HuH-7 (cell line): ENCODE measurements at places on chromosomes 5 and 9.

- DNase-seq = no peak
These were observed 9.3 kb upstream of the ECM2 start for GRCh38 chr9:92545002-92545510.

- DNase-seq = no peak
These were observed 49.0 kb downstream of the DAPK1 start for GRCh38 chr9:87546704-87547103.

DNA sequence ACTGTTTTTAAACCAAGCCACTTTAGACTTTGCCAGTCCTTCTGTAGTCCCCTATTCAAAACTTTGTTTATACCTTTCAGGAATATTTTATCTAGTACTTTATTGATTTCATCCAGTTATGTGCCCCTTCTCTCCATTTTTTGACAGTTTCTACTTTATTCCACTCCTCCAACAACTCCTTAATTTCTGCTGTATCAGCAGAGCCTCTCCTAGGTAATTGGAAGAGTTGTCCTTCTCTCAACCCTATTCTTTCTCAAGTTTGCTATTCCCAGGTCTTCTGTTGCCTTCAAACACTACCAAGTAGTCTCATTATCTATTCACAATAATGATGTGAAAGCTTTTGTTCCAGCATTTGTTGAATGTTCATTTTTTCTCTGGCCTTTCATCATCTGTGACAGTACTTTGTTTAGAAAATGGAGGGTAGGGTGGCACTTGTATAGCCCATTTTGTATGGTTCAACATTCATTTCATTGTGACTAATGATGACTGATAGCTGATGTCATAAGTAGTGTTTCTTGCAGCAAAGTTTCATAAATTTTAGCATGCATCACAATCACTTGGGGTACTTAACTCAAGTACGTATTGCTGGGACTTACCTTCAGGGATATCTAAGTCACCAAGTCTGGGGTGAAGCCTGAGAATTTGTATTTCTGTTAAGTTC lies 204.4 kb upstream of the DMRT1 start:
- no peak for DNase-seq

DNA sequence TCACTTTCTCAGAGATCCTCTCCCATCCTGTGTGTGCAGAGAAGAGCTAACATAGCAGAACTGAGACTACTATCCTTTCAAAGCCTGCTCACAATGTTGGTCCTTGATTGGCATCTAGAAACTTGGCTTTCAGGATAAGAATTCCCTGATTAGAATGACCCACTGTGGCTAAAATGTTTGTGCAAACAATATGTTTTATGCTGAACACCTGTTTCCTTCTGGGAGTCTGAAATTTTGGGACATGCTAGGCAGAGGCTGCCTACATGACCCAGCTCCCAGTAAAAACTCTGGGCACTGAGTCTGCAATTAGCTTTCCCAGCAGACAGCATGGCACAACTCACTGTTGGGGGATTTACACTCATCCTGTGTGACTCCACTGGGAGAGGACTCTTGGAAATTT lies 78.9 kb downstream of the CFAP95 start:
- DNase-seq = no peak

DNA sequence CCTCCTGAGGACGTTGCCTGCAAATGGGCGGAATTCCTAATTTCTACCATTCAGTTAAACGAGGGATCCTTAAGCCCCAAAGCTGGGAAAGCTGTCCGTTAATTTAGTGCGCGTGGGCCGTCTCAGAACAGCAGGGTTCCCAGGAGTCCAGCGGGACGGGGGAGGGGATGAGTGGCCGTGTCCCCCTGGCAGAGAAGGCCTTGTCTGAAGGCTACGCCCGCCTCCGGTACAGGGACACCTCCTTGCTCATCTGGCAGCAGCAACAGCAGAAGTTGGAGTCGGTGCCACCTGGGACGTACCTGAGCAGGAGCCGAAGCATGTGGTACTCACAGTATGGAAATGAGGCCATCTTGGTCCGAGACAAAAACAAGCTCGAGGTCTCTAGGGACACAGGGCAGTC lies 1.3 kb downstream of the BRD3OS start:
- no peak for DNase-seq

DNA sequence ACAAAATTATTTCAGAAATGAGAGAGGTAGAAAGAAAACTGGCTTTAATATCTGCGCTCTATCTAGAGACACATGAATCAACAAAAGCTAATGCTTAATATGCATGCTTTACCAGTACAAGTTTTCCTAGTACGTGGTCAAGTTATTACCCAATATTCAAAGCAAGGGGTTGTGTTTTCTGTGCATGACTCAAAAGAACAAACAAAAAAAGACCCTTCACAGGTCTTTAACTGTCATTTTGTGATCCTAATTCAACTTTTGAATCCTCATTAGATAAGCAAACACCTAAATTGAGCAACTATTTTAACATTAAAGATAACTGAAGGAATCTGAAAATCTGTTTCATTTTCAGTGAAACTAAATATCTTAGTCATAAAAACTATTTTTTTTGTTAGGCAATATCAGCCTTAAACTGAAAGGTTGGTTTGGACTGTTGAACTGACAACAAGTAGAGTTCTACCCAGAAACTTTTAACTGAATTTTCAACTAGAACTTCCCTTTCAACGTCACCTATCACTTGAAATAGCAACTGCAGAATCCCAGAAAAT lies 12.5 kb downstream of the ST8SIA4 start:
- DNase-seq = no peak

DNA sequence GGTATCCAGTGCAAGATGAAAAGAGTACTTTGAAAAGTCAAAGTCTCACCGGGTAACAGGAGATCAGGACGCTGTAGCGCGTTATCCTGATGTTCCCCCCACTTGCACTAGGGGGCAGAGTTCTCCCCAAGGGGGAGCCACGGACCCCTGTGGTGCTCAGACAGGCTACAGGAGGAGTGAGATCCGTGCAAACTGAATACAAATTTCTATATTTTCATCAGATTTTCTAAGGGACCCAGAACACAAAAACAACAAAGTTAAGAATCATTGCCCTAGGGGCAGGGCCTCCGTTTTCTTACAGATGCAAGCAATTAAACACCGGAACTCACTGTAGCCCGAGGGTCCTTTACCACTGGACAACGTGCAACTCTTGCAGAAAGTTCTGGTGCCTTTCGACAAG lies 2.0 kb downstream of the MYO10 start:
- peak; percentile 53 for DNase-seq

DNA sequence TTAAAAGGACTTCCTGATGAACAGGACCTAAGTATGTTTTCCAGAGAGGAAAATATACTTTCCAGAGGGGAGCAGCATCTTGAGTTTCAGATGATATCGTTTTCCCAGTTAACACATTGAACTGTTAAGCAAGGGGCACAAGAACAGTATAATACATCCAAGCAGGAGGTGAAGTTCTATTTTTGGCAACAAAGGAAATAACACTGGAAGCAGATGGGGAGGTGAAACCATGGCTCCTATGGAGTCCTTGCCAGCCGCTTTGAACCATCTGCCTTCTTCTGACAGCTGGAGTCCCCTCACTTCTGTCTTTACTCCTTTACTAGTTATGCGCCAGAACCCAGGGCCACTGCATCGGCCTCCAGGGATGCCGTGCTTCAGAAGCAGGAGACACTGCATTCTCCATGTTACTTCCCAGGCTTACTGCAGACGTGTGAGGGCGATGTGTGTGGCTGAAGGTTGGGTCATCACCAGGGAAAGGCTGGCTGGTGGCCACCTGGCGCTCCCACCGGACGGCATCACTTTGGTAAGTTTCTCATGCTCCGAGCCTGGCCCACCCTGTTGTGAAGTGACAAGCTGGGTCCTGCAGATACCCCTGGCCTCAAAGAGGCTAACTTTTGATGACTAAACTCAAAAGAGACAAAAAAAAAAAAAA lies 77.8 kb downstream of the TTLL11 start:
- no peak for DNase-seq

GRCh38 chr5:54579591-54580295 lies 62.2 kb downstream of the SNX18 start:
- DNase-seq = no peak

GRCh38 chr9:129058965-129059795 lies 21.7 kb upstream of the DOLPP1 start:
- DNase-seq = no peak

DNA sequence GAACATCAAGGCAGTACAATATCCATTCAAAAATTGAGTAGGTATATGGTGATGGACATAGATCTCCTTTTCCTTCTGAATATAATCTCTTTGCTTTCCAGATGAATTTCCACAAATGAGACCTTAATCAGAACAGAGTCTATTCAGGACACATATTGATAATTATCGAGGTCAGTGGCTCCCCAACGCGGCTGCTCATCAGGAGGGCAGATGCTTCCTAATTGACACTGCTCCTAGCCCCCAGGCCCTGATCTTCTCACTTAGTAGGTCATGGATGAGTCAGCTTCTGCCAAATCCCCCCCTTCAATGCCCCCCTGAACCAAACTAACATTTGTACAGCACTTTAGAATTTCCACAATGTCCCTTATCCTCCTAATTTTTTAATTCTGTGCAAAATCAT lies 51.6 kb downstream of the SEMA5A start:
- DNase-seq = no peak

DNA sequence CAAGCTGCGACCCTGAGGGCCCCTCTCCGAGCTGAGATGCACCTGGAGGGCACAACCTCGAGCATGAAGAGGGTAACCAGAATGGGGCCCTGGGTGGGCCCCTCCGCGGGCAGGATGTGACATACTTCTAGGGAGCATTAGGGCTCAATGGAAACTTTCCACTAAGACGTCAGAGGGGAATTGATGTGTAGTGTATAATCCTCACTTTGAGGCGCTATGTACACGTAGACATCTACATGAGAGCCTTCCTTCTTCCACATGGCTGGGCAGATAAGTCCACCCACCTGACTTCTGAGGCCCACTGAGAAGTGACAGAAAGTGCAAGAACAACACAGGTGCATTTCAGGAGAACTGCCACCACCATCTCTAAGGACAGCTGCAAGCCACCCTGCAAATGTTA lies 61.0 kb downstream of the DAP start:
- no peak for DNase-seq

GRCh38 chr5:78720227-78720985 lies 71.8 kb upstream of the LHFPL2 start:
- no peak for DNase-seq

- no peak for DNase-seq
These were observed 148.0 kb downstream of the GHR start for GRCh38 chr5:42570966-42571960.

GRCh38 chr5:56858777-56859442 lies 43.6 kb downstream of the MAP3K1 start:
- no peak for DNase-seq

DNA sequence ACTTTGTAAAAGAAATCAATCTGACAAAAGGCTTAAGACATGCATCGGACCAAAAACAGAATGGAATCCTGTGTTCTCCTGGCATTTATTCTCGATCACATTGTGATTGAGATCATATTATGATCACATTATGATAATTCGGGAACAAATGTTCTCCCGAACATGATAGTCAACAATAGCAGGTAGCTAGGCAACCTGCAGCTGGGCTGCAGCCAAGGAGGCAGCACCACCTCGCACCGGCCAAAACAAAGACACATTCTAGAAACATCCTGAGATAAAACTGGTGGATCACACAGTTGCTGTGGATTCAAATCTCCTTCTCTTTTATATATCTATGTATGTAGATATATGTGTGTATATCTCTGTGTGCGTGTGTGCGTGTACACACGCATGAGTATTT lies 480.6 kb upstream of the CYLC2 start:
- no peak for DNase-seq

GRCh38 chr9:75892216-75892911 lies 1.9 kb downstream of the PCSK5 start:
- DNase-seq = peak; percentile 47

DNA sequence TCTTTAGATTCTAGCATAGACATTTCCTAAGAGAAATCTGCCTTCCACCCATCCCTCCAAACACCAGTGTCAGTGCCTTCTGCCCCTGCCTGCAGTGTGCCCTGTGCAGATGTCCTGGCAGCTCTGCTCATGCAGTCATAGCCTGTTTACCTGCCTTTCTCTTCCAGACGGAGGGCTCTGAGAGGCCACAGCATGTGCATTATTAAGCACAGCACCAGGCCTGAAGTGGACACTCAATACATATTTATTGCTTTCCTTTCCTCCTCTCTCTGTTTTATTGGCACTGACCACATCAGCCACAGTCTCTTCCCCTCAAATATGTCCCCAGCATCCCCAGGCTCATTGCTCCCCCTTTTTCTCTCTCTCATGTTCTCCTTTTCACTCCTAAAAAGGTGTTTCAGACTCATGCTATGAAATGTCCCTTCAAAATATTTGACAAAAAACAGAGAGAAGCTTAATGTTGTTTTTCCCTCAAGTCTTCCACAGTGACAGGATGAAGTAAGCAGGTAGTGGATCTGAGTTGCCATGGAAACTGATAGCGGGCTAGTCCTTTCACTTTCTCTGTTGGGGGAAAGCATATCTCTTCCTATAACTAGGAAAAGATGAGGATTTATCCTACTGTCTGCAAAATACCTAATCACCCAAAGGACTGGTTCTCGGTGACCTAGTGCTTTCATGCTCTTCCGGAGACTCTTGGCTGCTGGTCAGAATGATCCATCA lies 100.9 kb downstream of the ATP10B start:
- DNase-seq = no peak

- no peak for DNase-seq
These were observed 100.6 kb downstream of the ICE1 start for GRCh38 chr5:5523066-5523505.

DNA sequence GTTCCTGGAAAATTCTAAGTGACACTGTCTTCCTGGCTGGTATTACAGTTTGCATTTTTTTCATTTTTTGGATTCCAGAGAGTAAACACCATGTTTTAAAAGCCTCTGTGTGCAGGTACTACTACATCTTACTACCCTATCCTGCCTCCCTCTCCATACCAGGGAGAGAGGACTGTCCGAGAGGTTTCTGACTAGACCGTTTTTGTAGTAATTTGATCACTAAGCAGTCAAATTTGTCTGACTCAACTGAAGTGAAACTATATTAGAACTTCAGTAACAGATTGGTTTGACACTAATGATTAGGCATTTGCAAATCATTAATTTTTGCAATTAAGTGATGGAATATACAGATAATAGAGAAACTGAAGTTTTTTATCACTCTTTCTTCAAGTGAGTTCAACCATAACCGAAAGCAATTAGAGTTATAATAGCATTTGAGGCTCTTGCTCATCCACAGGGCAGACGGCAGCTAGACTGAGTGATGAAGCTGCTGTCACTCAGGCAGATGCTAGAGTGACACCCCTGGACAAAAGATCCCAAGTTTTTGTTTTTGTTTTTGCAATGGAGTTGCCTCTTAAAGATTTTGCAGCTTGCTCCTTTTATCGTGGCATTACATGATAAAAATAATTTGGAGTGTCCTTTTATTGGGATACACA lies 44.3 kb downstream of the SMARCA2 start:
- DNase-seq = no peak

GRCh38 chr5:98940581-98940980 lies 11.8 kb upstream of the CHD1 start:
- no peak for DNase-seq

DNA sequence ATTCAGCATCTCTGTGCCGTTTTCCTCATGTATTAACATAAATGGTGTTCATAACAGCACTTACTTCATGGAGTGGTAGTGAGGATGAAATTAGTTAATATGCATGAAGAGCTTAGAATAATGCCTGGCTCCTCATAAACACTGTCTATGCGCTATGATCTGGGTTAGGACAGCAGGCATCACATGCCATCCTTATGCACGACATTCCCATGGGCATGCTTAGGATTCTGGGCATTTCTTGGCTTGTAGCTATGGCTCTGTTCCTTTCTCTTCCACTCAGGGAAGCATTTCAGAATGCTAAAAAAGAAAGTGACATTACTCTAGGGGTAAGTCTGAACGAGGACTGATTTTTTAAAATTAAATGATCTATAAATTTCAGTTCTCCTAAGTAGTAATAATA lies 349.8 kb downstream of the ARHGEF28 start:
- no peak for DNase-seq

GRCh38 chr5:26582350-26583045 lies 455.9 kb downstream of the CDH9 start:
- no peak for DNase-seq
